GM18507 (cell line): ENCODE measurements at places on chromosomes 16 and 17.

DNA sequence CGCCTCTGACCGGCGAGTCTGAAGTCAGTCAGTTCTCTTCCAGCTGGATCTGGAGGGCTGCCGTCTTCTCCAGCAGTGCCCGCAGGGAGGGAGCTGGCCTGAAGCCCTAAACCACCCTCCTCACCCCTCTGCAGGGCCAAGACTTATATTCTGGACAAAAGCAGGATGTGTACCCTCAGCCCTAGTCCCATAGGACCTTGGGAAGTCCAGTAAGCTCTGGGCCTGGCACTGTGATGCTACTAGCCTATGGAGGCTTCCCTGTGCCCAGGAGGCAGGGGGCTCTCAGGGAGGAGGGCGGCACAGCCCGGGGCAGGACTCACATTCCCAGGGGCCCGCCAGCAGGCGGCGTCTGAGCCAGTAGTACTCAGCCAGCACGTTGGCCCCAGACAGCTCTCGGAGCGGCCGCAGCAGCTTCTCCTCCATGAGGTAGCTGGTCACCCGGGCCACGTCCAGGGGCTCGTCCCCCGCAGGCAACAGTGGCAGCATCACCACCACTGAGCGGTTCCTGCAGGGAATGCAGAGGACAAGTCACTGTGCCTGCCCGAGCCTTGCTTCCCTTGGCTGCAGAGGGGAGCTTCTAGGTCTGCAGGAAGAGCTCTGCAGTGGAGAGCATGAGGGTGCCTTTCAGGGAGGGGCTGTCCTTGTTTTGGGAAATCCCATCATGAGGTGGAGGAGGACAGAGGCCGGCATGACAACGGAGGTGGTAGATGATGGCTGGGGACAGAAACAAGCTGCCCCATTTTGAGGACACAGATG is 41.7 kb downstream of the RMI2 start:
- no peak for DNase-seq

DNA sequence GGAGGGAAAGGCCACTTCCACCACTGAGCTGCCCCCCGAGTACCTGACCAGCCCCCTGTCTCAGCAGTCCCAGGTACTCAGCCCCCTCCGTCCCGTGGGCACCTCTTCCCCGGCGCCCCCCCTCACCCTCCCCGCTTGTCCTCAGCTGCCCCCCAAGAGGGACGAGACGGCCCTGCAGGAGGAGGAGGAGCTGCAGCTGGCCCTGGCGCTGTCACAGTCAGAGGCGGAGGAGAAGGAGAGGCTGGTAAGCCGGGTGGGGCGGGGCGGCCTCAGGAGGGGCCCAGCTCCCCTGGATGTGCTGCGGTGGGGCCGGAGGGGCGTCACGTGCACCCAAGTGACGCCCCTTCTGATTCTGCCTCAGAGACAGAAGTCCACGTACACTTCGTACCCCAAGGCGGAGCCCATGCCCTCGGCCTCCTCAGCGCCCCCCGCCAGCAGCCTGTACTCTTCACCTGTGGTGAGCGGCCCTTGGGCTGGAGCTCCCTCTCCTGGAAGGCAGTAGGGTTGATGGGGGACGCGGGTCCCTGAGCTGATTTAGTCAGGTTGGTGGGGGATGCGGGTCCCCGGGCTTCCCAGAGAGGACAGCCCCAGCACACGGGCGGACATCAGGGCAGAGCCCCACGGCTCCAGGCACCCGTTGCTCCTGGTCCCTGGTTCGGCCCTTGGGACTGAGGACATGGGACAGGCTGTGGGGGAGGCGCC is 9.5 kb upstream of the MRPL12 start:
- DNase-seq = no peak

- no peak for DNase-seq
These were observed 121.5 kb downstream of the ZFHX3 start for GRCh38 chr16:72926177-72927070.

GRCh38 chr17:15971098-15971678 is 26.3 kb downstream of the ADORA2B start:
- DNase-seq = no peak

GRCh38 chr17:45147581-45148182 is 593 bp upstream of the HEXIM1 start:
- DNase-seq = no peak

GRCh38 chr17:44557651-44558285 is 484 bp downstream of the FZD2 start:
- DNase-seq = no peak

- DNase-seq = no peak
These were observed 192.9 kb upstream of the DYNLRB2 start for GRCh38 chr16:80347900-80348299.

DNA sequence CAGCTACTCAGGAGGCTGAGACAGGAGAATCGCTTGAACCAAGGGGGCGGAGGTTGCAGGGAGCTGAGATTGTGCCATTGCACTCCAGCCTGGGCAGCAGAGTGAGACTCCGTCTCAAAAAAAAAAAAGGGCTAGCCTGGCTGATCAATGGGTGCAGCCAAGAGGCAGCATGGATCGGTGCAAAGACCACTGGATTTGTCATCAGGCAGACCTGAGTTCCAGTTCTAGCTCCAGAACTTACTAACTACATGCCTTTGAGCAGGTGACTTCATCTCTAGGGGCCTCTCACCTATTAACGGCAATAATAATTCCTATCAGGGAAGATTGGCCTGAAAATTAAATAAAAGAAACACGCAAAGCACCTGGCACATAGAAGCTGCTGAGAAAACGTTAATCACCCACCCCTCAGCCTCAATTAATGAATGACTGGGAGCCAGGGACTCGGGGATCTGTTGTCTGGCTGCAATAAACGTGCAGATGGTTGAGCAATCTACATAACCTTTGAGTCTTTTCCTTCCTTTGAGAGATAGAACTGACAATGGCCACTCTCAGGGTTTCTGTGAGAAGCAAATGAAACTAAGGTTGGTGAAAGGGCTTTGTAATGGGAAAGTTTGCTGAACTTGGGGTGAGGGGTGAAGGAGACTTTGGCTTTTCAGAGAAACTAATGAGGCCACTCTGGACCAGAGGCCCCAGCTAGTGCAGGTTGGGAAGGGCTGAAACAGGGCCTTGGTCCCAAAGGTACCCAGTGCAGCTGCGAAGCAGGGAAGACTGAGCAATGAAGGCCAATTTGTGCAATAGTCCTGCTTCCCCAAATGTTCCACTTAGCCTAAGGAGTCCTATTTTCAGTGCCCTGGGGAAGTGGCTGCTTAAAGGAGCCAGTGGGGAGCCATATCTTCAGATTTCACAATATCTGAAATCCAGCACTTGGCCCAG is 7.6 kb downstream of the SEZ6L2 start:
- DNase-seq = no peak

DNA sequence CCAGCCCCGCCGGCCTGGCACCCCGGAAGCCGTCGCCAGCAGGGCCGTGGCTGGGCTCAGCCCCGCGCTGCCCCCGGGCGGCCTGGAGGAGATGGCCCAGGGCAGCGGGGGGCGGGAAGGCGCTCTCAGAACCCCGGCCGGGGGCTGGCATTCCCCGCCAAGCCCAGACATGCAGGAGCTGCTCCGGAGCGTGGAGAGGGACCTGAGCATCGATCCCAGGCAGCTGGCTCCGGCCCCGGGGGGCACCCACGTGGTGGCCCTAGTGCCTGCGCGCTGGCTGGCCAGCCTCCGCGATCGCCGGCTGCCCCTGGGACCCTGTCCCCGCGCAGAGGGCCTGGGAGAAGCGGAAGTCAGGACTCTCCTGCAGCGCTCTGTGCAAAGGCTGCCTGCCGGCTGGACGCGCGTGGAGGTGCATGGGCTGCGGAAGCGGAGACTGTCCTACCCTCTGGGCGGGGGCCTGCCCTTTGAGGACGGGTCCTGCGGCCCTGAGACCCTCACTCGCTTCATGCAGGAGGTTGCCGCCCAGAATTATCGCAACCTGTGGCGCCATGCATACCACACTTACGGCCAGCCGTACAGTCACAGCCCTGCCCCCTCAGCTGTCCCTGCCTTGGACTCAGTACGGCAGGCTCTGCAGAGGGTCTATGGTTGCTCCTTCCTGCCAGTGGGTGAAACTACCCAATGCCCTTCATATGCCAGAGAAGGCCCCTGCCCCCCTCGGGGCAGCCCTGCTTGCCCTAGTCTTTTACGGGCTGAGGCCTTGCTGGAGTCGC is 551 bp downstream of the WDR81 start:
- DNase-seq = no peak

DNA sequence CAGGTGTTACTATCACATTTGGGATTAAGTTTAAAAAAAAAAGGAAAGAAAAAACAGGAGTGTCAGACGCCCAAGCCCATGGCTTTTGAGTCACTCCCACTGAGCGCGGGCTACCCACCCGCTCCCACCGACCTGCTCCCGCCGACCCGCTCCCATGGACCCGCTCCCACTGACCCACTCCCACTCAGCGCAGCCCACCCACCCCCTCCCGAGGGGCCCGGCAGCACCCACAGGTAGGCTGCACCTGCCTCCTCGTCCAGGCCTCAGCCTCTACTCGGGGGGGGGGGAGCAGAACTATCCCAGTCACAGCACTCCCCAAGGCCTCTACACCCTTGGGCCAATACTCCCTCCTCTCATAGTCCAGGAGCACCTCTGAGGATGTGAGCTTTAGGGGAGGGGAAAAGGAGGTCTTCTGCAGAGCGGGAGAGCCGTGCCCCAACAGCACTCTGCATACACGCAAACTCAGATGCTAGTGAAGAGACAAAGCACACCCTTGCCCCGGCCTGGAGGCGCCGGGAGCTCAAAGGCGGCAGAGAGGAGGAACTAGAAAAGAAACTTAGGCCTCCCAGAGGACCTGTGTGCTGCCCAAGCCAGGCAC is 2.9 kb downstream of the CLUH start:
- DNase-seq = no peak

DNA sequence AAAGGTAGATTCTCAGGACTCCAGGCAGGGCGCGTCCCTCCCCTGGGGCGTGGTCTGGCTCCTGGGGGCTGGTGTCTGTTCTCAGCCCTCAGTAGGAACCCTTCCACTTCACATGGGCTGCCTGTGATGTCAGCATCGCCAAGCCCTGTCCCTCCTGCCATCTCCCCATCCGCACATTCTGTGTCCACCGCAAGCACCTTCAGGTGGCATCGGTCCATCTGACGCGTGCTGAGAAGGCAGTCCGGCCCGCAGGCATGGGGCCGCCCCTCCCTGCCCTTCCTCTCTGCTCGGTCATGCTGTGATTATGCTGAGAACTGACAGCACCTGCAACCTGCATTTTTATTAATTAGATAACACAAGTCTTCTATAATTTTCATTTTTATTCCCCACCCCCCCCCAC is 12.7 kb upstream of the DNAH17 start:
- DNase-seq = no peak

GRCh38 chr17:3643889-3644349 is 7.4 kb downstream of the CTNS start:
- DNase-seq = no peak
